ENCODE measurements at places on chromosomes 2 and 18.

DNA sequence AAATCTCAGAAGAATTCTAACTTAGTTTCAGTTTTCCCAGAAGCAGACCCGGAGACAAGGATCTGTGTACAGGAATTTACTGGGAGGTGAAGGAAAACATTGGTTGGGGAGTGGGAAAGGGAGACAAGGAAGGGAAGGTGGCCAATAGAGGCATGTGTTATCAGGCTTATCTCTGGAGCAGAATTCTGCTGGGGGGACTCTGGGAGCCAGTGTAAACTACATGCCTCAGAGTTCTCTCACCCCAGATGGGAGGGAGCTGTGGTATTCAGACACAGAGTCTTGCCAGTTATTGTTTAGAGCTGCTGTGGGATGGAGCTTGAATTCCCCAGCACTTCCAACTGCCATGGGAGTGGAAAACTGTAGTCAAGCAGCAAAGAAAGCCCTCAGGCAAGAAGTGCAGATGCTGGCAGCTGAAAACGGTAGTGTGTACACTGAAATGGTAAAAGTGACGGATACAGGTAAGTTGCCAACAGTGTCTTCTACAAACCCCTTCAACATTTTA is 19.0 kb downstream of the DNPEP start:
- DNase-seq, result peak; percentile 75

DNA sequence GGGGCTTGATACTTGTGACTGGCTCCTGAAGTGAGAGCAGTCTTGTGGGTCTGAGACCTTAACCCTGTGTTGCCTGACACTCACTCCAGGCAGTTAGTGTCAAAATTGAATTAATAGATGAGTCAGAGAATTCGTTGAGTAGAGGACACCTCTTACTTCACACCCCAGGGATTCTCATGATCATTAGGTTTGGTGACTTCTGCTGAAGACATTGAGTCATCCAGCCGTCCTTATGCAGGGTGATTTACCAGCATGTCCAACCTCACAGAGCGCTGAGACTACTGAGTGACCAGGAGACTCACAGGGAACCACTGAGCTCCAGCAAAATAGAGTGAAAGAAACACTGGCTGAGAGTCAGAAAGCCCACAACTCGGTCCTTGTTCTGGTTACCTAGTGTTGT is 36.0 kb upstream of the EVA1A start:
- DNase-seq, result peak; percentile 34

- DNase-seq, result no peak
These were observed 13.7 kb downstream of the HYCC2 start for GRCh38 chr2:201057715-201058248.

DNA sequence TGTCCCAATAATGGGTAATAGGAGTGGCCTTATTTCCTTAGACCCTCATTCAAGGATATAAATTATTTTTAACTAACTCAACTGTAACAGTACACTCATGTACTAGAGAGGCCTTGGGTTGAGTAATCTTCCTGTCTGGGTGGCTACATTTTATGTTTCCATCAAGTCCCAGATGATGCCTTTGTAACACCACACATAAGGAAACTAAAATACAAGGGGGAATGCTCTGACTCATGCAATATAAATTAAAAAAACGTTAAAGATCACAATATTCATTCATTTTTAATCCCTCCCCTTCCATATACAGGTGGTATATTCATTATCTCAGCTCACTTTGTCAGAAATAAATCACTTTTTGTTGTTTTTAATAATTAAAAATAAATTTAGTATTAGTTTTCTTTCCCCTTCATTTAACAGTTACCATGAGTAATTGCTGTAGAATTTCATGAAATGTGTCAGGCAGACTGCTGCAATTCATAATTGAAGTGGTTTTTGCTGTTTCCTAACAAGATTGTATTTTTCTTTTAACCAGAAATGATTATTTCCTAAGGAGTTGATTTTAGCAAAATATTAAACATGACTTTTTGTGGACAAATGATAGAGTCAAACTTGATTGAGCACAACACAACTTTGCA is 1403.6 kb downstream of the SUCLG1 start:
- DNase-seq, result peak; percentile 95

DNA sequence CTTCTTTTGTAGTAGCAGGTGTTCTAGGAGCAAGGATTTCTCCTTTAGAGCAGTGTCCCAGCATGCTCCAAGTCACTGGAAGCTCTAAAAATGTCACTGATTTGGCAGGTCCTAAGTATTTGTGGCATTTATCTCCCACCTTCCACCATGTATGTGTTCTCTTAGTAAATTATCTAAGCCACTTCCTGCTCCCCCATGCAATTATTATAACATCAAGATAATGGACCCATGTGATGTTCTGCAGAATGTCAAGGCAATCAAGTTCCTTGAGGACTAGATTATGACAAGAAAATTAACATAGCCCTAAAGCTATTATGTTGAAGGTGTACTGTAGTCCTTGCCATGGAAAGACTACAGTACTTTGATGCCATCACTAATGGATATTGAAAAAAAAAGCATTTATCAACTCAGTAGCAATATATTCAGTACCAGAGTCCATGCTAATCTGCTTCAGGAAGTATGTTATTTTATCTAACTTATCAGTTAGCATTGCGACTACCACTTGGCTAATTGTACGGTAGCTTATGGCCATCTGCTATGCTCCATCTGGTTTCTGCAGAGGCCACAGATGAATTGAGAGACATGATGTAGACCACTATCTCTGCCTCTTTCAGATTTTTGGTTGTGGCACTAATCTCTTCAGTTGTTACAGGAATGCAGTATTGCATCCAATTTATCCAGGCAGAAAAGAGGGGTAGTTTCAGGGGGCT is 56.7 kb downstream of the GPR39 start:
- no peak for DNase-seq

DNA sequence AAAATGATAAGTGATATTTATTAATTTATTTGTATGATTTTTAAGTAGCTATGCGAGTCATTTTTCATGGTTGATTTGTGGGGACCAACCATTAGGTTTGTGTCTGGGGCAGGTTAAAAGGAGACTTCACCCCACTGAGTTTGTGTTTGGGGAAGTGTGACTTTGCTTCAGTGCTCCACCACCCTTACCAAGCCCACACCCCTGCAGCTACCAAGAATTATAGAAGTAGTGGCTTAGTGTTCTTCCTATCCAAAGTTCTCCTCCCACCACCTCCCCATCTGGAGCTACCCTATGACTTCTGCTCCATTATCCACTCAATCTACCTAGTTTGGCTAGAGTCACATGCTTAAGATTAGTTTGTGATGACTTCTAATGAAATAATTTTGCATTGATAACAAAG is 182.1 kb upstream of the ZEB2 start:
- no peak for DNase-seq

GRCh38 chr2:143128681-143129580 is at the start of gene ARHGAP15:
TSS of gene ARHGAP15 (plus strand) at chr2:143129419.
- DNase-seq, result no peak

- DNase-seq, result no peak
These were observed 55.5 kb upstream of the ST6GAL2 start for GRCh38 chr2:106941372-106941993.

DNA sequence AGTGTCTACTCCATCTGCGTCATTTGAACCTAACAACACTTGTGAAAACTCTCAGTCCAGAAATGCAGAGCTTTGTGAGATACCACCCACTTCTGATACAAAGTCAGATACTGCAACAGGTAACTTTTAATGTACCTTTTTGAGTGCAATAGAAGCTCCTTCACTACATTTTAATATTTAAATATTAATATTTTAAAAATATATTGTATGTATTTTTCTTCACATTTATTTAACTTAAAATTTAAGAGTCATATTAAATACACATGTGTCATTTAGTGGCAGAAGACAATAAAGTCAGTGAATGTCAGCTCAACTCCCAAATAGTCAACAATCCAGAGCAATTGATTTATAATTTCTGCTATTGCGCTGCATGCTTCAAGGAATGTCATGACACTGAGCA is 13.9 kb downstream of the UBXN4 start:
- DNase-seq, result no peak

- DNase-seq, result peak; percentile 56
These were observed 2.0 kb downstream of the RAPH1 start for GRCh38 chr2:203532957-203533658.

- DNase-seq, result no peak
These were observed 5.5 kb upstream of the MSH6 start for GRCh38 chr2:47777277-47777937.

DNA sequence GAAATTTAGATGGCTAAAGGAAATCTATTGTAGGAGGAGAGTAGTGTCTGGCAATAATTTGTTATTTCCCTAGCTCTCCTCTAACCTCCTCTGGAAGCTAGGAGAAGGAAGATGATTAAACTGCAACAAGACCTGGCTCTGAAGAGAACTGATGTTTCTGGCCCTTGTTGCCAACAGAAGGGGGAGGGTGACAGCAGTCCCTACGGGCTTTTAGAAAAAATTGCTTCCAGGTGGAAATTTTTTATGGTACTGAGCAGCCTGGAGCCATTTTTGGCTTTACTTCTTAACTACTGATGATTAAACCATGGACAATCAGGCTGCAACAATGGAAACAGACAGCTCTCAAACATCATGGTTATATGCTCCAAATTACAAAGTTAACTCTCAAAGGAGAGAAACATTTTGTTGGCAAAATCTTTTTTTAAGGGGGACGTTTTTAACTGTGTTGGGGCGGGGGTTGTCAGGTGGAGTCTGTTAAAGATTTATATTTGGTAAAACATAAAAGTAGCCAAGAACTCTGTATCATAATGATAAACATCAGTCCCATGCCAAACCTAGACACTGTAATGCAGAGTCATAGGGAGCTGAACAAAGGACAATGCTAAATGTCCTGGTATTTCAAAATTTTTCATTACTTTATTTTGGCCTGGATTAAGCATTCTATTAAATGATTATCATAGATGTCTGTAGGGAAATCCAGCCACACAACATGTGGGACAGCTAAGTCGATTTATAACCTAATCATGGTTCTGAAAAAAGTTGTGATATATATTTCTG is 70.0 kb downstream of the EXOC6B start:
- DNase-seq, result peak; percentile 78

- peak; percentile 40 for DNase-seq
These were observed 42.8 kb upstream of the IL1R1 start for GRCh38 chr2:102099536-102100298.

- DNase-seq, result no peak
These were observed 48.1 kb downstream of the ADCY3 start for GRCh38 chr2:24871852-24872333.

- DNase-seq, result peak; percentile 51
These were observed 144.6 kb downstream of the QPCT start for GRCh38 chr2:37489041-37489456.

DNA sequence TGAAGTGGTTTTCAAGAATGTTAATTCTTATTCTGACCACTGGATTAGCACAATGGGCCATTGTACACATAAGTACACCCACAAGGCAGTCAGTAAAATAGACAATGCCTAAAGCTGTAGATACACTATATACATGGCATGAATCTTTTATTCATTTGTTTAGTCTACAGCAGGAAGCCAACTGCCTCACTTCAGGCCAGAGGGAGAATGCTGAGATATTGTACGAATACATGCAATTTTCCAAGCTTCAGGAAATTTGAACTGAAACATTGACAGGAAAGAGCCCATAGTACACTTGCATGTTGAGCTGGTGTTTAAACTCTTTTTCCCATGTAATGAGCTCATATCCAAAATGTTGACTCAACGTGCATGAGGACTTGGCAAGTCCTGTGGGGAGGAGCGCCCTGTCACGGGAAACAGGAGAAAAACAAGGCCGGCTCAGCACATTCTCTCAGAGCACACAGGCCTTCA is 111.6 kb upstream of the CYP1B1 start:
- DNase-seq, result peak; percentile 83

- no peak for DNase-seq
These were observed 52.0 kb upstream of the CELF4 start for GRCh38 chr18:37617623-37618022.

GRCh38 chr2:54945391-54946219 is 104.6 kb downstream of the RTN4 start:
- DNase-seq, result peak; percentile 40

- peak; percentile 62 for DNase-seq
These were observed 29.5 kb downstream of the COL5A2 start for GRCh38 chr2:189150033-189150432.

DNA sequence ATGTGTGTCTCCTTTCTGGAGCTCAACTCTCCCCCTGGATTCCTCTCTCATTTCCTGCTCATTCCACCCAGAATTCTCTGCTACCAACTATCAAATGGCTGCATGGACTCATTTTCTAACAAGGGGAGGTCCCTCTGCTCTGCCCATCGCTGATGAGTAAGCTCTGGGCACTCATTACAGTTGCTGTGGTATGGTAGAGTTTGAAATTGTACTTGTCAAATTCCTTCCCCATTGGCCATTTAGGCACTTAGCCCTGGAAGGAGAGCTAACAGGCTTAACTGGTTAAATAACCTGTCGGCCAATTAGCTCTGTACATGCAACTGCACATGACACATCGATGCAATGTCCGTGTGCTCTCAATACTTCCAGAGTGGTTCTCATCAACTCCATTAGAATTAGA is 20.4 kb downstream of the COL6A3 start:
- no peak for DNase-seq

DNA sequence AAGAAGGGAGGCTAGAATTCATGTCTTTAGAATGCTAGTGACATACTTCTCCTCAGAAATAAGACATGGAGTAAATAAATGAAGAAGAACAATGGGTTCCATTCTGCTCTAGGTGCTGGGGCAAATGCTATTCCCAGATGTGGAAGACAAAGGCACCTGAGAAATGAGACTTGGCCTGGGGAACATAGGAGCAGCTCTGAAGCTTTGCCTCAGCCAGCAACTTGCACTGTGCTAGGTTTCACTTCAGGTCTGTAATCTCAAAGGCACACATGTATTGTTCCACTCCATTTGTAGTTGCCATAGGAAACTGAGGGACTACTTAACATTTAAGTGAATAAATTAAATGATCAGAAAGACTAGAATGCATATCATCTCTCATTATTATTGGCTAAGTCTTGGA is 538.9 kb upstream of the REG3G start:
- no peak for DNase-seq

- DNase-seq, result no peak
These were observed 2.6 kb upstream of the PTPN2 start for GRCh38 chr18:12886498-12887126.

GRCh38 chr2:171566057-171566456 is 43.8 kb downstream of the CYBRD1 start:
- peak; percentile 5 for DNase-seq

- DNase-seq, result peak; percentile 76
These were observed 888.4 kb downstream of the TSN start for GRCh38 chr2:122643725-122644329.

- peak; percentile 55 for DNase-seq
These were observed 115.3 kb upstream of the SLC35G4 start for GRCh38 chr18:11494107-11494506.

Measured in fibroblast of upper back skin (primary cell).